Naive thymus-derived CD4-positive, alpha-beta T cell (primary cell): ENCODE measurements at places on chromosomes 16 and 17.

DNA sequence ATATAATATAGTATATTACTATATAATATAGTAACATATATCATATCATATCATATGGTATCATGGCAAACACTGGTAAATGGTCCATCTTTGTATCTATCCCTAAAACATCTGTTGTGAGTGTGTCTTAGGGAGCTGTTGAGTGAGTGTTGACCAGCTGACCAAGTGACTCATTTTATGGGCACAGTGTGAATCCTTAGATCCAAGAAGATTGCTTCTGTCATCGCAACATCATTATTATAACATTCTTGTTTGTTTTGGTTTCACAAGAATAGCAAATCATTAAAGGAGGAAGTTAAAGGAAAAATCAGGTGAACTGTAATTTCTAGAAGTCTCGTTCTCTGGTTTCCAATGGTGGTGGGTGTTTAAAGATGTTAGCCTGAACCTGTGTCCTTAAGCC is 11.7 kb upstream of the MAF start:
- no peak for DNase-seq

GRCh38 chr16:88713054-88713453 is 6.8 kb downstream of the CTU2 start:
- no peak for DNase-seq

- DNase-seq: no peak
Measured at GRCh38 chr16:46927273-46927672, 43.1 kb downstream of the GPT2 start.

DNA sequence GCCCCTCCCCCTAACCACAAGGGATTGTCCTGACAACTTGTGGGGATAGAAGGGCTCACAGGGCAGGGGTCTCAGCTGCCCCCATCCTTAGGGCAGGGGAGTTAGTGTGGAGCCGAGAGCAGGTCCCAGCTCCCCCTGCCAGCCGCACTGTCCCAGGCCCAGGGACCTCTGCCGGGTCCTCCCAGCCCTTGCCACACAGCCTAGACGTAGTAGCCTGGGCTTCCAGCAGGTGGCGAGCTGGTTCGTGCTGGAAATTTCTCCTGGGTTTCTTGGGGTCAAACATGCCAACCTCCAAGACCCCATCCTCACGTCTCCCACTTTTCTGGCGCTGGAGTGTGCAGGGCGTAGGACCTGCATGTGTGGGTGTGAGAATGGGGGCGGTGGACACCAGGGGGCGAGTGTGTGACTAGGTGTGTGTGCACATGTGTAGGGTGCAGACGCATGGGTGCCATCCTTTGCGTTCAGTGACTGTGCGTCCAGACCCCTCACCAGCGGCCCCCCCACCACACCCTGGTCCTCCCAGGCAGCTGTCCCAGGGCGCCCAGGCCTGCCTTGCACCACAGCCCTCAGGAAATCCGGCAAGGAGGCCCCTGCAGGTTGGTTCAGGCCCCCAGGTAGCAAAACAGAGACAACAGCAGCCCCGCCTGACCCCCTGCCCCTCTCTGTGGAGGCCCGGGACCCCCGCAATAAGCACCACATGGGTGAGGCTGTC is 29.5 kb downstream of the SBK1 start:
- no peak for DNase-seq

- no peak for DNase-seq
Measured at GRCh38 chr16:71259086-71259485, 28.6 kb upstream of the HYDIN start.

- no peak for DNase-seq
Measured at GRCh38 chr16:57725151-57725550, 10.4 kb upstream of the KATNB1 start.

DNA sequence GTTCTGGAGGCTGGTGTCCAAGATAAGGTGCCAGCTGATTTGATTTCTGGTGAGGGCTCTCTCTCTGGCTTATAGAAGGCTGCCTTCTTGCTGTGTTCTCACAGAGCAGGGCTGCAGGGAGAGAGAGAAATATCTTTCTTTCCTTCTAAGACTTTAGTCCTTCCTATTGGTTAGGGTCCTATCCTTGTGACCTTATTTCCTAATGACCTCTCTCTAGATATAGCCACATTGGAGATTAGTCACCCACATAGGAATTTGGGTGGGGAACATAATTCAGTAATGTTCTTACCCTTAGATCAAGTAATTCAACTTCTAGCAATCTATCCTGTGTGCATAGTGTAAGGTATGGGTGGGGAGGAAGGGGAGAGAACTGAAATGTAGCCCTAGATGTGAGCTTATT is 18.0 kb upstream of the ABCA5 start:
- no peak for DNase-seq

GRCh38 chr16:75250089-75250808 is 1.2 kb downstream of the BCAR1 start:
- no peak for DNase-seq

GRCh38 chr17:44623070-44623725 is 33.1 kb upstream of the MEIOC start:
- DNase-seq: no peak

DNA sequence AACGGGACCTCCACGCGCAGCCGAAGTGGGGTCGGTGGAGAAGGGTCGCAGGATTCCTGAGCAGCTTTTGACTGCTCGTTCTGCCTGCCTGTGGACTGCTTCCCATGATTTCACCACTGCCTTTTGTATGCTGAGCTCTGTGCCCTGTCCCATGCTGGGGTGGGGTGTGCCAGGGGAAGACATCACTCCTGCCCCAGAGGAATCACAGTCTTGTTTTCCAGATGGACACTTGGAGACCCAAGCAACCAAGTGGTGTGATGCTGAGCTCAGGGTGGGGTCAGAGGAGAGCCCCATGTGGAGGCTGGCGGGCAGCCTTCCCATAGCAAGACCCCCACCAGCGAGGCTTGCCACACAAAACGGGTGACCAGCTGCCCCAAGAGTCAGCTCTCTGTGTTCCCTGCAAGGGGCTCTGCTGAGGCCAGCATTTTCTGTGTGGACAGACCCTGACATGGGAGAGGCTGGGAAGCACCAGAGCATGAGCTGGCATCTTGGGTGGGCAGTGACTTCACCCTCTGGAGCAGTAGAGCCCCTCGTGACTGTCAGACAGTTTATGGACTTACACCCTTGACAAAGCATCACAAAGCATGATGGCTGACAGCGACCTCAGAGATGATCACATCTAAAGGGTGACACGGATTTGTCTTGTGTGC is 111.9 kb downstream of the GNAO1 start:
- no peak for DNase-seq

DNA sequence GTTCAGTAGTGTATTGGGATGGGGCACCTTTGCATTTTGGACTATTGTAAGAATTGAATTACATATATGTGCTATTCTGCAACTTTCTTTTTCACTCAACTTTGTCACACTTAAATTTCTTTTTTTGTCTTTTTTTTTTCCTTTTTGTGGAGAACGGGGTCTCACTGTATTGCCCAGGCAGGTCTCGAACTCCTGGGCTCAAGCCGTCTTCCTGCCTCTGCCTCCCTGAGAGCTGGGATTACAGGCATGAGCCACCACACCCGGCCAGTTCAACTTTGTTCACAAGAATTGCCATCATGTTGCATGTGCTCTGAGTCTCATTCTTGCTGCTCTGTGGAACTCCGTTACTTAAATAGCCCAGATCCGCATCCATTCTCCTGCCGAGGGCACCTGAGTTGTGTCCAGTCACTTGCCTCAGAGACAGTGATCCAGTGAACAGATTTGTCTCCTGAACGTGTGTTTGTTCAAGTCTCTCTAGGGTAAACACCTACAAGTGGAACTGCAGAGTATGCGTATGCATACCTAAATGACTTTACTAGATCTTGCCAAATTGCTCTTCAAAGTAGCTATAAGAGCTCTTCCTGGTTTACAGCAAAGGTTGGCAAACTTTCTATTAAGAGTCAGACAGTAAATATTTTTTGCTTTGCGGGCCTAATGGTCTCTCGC is 3.4 kb upstream of the SLC38A10 start:
- DNase-seq: no peak

DNA sequence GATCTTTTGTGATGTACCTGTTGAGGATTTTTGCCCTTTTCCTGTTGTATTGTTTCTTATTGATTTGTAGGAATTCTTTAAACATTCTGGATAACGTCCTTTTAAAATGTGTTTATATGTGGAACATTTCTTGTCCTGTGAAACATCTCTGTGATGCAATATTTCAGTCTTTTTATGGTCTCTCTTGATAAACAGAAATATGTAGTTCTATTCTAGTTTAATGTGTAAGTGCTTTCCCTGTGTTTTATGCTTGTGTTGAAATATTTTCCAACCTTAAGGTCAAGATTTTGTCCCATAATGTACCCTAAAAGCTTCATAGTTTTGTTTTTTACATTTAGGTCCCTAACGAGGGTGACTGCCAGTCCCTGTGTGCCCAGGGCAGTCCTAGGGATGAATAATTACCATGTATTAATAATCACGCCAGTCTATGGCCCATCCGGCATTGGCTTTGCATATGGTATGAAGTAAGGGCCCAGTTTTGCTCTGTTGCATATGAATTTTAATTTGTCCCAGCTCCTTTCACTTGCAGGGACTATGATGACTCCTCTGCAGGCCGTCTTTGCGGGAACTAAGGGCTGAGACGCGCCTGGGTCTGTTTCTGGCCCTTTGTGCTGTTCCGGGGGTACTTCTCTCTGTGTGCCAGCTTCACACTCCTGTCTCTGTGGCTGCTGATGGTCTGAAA is 44.2 kb downstream of the RPTOR start:
- no peak for DNase-seq

DNA sequence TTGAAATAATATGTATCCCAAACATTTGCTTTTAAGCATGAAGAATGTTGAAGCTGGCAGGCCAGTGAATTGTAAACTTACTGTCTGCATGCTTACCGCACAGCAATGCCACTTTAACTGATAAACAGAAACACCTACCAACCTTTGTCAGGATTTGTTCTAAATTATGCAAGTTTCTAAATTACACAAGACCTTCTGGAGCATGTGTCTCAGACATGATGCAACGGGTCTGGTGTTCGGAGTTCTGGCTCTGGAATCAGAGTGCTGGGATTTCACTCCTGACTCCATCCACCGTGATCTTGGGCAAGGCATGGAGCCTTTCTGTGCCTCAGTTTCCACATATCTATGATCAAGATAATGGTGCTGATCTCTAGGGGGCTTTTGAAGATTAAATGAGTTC is 111.2 kb downstream of the CCT6B start:
- DNase-seq: no peak

DNA sequence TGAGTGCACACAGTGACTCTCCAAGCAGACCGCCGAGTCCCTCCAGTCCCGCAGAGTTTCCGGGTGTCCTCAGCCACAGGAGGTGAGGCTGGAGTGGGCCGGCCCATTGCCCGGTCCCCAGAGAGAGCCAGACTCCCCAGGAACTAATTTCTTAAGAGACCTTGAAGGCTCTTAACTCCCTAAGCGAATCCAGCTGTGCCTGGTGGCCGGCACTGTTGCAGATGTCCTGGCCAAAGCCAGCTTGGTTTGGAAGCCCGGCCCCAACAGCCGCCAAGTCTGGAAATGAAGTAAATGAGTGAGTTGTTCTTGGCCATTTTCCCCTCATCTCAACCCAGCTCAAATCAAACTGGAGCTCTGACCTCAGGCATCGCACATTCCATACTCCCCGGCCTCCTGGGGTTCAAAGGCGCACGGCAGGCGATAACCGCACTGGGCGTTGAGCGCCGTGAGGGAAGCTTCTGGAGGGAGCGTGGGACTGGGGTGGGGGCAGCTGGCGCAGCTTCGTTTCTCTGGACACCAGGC is 42.0 kb downstream of the CMIP start:
- DNase-seq: no peak

DNA sequence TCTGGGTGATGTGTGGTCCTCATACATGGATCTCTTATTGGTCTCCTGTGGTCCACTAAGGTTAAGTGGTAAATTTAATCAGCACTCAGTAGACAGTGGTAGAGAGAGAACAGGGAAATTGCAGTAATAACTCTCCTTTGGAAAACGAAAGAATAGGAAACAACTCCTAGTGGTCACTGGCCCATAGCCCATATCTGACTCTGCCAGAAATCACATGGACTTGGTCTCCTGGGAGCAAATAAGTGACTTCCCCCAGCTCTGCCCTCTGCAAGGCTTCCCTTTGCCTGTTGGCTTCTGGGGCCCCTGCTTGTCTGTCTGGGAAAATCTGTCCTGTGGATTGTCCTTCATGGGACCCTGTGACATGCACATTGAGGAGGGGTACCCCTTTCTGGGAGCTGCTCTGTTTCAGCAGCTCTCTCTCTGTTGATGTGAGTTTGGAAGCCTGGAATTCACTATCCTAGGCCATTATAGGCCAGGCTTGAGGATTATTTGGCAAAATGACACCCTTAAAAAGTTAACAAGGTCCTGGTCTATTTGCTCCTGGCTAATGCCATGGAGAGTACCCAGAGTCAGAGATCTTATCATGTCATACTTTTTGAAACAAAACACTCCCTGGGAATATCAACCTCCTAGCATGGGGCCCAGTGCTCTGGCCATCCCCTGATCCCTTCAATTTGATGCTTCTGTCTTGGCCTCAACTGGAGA is 58.0 kb upstream of the HNF1B start:
- DNase-seq: no peak

DNA sequence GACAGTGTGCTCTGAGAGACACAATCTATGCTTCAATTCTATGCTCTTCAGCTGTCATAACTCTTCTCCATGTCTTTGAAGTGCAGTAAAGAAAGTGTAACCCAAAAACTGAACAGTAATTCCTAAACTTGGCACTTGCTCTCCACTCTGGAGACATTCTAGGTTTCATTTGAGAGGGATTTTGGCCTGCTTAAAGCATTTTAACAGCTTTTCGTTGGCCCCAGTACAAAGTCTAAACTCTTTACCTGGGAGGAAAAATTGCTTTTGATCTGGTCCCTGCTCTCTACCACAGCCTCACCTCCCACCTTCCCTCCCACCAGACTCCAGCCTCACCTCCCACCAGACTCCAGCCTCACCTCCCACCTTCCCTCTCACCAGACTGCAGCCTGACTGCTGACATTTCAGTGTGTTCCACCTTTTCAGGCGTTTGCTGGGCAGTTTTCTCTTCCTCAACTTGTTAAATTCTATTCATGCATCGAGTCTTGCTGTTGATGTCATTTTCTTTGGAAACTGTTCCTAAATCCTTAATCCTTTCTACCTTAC is 132.6 kb downstream of the RPTOR start:
- DNase-seq: no peak
